ENCODE measurements at places on chromosomes 12 and 14.

DNA sequence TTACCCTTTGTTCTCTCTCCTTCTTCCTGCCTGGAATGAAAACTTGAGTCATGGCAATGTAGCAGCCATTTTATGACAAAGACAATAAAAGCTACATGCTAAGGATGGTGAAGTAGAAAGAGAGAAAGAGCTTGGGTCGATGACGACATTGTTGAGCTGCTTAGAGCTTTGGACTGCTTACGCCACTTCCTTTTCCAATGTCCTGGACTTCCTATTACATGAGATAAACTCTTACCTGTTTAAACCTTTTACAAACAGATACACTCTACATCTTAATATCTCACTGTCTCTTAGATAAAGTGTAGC is 70.1 kb downstream of the PEBP1 start:
- DNase-seq: no peak

GRCh38 chr12:111792155-111792855 is 25.6 kb downstream of the ALDH2 start:
- no peak for DNase-seq

DNA sequence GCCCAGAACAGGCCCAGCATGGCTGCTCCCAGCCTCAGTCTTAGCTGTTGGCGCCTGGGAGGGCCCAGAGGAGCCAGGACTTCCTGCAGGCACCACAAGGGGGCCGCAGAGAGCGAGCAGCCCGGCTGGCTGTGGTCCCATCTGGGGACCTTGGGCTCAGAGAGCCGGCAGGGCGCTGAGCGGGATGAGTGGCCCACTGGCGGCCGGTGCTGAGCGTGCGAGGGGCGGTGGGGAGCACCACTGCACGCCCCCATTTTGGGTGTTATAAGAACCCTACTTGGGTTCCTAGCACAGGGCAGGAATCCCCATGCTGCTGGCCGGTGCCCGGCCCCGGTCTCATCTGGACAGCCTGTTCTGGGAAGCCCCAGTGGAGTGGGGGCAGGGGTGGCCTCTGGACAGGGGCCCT is 25.9 kb upstream of the CRIP2 start:
- DNase-seq: no peak

GRCh38 chr12:57796996-57797395 is 14.4 kb downstream of the TSFM start:
- no peak for DNase-seq
